ENCODE measurements at places on chromosomes 11 and 22. TPM values are rescaled to one million over a fixed set of nuclear protein-coding genes. Genes with fewer than 3 reads are reported as not detected.

GRCh38 chr11:46039990-46040389, 81.3 kb downstream of the PHF21A start:
- no peak overlapping the region for H3K4me3 ChIP-seq
- no peaks in the 10 kb centered on the region for H3K36me3 ChIP-seq
- no peak overlapping the region for H3K27ac ChIP-seq
- H3K4me1 ChIP-seq, result peaks cover 9% of the 10 kb centered on the region

GRCh38 chr11:114282488-114282887, 13.7 kb upstream of the NNMT start:
- no peaks in the 10 kb centered on the region for H3K27me3 ChIP-seq
- H3K4me1 ChIP-seq, result no peaks in the 10 kb centered on the region
- DNase-seq, result no peak
- H3K27ac ChIP-seq, result no peak overlapping the region

DNA sequence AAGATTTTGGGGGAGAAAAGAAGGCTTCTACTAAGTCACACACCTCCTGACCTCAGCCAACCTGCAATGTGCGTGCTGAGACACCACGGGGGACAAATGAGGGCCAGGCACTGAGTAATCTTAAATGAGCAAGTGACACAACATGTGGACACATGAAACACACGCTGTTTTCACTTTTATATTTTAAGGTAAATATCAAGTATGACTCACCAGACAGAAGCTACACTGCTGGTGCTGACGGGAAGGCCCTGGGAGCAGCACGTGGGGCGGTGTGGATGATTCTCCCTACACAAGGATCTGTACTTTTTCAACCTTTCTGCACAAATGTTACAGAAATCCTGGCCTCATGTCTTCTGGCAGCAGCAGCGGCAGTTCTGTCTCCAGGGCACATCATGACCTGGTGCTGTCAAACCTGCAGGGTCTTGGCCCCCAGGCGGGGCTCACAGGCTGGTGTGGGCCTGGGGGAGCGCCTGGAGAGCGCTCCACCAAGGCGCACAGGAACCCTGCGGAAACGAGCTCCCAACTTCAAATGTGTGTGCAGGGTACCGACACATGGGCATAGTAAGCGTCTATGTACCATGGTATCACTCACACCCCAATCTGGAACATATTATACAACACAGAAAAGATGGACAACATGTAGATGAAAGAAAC, 61.7 kb downstream of the DGCR2 start:
- H3K36me3 ChIP-seq, result peaks cover 58% of the 10 kb centered on the region
- no peak overlapping the region for H3K27ac ChIP-seq
- H3K4me1 ChIP-seq, result no peaks in the 10 kb centered on the region

GRCh38 chr22:34017205-34017604, 96.9 kb upstream of the LARGE1 start:
- no peaks in the 10 kb centered on the region for H3K36me3 ChIP-seq
- no peak overlapping the region for H3K4me3 ChIP-seq
- H3K4me1 ChIP-seq, result no peaks in the 10 kb centered on the region
- DNase-seq, result no peak

HDHD5 gene
- total RNA-seq, result 39.4 TPM

SCGB1A1 gene
- total RNA-seq, result not detected

MS4A12 gene
- total RNA-seq, result not detected

DNA sequence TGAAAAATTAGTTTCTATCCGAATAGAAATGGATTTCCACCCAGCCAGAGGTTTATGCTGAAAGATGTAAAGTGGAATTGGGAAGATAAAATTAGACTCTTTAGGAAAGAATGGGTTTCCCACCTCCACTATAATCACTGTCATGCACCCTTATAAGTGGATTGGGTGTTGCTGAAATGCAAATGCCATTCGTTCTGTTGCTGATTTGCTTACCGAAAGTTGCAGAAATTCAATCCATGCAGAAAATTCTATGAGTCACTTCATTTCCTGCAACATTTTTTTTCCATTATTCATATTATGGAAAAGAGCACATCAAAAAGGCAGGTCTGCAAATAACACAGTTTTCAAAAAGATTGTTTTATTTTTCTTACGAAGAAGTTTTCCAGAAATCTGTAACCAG, 65.6 kb downstream of the LDLRAD3 start:
- no peaks in the 10 kb centered on the region for H3K36me3 ChIP-seq
- no peak for DNase-seq
- H3K27me3 ChIP-seq, result no peaks in the 10 kb centered on the region
- H3K4me3 ChIP-seq, result no peak overlapping the region
- no peak overlapping the region for H3K27ac ChIP-seq
